Stimulated activated naive CD8-positive, alpha-beta T cell treated with anti-CD3 and anti-CD28 coated beads, Interleukin-15, amount 100 ng/mL, for 72 hours (primary cell): ENCODE measurements at places on chromosomes 13 and 19.

GRCh38 chr13:31846961-31847752 lies 107.8 kb downstream of the RXFP2 start:
- no peak for DNase-seq

GRCh38 chr19:38417544-38418506 lies 8.2 kb downstream of the RASGRP4 start:
- DNase-seq: peak; percentile 62

DNA sequence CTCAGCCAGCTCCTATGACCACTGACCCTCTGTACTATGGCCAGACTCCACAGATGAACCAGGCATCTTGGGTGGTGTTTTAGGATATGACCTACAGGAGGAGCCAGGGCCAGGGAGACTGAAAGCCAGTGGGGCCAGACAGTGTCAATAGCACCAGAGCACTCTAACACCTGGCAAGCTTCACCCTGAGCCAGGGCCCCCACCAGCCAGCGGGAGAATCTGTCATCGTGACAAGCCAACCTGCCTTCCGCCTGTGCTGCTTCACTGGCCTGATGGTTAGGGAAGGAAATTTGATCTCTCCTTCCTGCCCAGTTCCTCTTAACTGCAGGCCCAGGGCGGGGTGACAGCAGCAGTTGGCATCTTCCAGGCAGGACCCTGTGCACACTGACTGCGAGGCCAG lies 222.4 kb downstream of the UQCRFS1 start:
- DNase-seq: no peak

DNA sequence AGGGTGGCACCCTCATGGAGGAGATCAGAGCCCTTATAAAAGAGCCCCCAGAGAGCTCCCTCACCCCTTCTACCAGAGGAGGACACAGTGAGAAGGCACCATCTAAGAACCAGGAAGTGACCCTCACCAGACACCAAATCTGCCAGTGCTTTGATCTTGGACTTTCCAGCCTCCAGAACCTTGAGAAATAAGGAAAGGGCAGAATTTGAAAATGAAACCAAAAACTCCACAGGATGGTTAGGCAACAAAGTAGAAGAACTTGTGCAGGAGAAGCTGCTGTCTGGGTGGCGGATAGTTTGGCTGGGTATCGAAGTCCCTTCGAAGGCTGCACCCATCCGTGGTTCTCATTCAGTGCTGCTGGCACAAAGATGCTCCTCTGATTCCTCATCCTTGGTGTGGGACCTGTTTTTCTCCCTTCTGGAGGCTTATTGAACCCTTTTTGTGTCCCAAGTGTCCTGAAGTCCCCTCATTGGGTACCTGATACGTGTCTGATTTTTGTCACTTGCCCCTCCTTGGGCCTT lies 130.8 kb downstream of the KDM4B start:
- DNase-seq: no peak

DNA sequence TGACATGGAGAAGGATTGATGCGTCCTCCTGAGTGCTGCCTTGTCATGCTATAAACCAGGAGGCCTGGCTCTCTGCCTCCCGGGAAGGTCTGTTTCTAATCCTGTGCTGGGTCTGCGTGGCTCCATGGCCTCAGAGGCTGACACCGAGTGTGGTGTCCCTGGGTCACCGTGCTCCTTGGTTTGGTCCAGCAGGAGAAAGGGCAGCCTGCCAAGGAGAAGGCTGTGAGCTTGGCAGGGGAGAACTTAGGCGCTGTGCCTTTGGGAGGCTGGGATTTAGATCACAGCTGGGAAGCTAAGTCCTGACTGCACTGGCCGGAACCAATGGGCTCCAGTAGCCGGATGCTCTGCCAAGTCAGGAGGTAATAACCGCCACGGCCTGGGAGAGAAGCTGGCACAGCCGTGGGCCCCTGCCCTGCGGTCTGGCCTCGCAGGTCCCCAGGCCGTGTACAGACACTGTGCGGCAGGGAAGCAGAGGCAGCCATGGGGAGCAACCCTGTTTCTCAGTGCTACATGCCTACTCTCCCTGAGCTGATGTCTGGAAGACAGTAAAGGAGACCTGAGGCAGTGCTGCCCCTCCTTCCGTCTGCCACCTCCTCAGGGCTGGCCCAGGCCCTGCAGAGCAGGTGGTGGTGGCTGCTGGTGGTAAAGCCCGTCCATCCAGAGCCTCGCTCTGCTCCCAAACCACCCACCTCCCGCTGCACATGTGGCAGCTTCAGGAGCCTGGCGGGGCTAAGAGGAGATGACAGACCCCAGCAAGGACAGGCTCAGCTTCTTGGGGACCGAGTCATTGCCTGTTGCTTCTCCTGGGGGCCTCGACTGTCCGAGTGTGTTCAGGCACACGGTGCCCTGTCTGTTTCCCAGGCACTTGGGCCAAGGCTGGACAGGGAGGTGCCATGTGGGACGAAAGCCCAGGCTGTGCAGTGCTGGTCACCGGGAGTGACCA lies 44.9 kb downstream of the C13orf46 start:
- DNase-seq: no peak

- no peak for DNase-seq
Observed at GRCh38 chr13:66634384-66634783, 595.8 kb downstream of the PCDH9 start.

DNA sequence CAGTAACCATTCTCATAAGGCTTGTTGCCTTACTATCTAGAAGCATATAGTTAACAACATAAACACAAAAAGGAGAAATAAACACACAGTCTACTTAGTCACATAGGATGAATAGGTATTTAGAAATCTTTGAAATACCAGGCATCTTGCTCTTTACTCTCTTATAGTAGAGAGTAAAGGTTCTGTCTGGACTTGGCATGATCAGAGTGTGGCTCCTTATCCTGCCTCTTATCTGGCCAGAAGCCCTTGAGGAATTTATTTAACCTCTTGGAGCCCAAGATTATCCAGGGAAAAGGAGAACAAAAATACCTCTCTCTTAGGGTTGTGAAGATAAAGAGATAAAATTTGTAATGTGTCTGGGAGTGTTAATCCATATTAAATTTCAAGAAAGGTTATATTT lies 100.2 kb upstream of the MBNL2 start:
- no peak for DNase-seq

DNA sequence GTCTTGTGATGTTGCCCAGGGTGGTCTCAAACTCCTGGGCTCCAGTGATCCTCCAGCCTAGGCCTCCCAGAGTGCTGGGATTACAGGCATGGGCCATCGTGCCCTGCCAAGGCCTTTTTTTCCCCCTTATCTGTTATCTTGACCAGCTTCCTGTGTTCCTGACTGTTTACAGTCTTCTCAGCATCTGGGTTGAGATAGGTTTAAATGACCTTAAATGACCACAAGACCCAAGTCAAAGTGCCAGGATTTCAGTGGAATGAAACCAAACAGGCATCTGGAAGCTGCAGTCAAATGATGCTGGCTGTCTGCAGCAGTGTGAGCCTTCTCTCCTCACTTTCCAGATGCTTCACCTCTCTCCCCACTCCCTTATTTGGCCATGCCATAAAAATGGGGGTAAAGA lies 114.2 kb upstream of the CLDN10 start:
- no peak for DNase-seq

DNA sequence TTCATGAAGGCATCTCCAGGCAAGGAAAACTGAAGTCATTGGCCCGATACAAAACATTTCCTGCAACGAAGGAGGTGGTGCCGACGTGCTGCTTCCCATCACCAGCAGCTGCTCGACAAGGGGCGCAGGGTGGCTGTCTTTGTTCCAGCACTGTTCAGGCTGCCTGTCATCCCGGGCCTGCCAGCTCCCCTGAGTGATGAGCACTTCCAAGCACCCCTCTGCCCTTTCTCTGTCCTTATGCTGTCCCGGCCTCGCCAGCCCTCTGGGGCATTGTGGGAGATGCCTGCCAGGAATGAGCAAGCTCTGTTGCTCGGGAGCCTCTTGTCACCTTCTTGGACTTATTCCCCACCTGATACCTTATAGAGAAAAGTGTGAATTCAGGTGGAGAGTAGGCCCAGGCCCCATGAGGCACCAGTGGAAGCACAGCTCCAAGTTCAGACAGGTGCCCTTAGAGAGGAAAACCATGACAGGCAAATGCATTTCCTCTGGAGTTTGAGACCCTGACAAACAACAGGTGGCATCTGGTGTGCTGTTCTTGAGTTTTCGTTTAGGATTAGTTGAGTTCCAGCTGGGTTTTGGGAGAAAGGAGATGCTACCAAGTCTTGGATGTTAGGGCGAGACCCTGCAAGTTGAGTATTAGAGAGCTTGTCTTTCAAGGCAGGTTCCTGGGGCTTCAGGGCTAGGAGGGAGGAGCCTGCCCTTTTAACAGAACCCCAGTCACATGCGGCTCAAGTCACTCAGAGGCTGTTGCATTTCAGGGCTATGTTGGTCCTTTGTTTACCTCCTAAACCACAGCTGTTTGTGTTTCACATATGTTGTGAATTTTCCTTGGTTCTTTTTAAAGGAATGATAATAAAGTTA lies 21.4 kb downstream of the BBC3 start:
- no peak for DNase-seq

DNA sequence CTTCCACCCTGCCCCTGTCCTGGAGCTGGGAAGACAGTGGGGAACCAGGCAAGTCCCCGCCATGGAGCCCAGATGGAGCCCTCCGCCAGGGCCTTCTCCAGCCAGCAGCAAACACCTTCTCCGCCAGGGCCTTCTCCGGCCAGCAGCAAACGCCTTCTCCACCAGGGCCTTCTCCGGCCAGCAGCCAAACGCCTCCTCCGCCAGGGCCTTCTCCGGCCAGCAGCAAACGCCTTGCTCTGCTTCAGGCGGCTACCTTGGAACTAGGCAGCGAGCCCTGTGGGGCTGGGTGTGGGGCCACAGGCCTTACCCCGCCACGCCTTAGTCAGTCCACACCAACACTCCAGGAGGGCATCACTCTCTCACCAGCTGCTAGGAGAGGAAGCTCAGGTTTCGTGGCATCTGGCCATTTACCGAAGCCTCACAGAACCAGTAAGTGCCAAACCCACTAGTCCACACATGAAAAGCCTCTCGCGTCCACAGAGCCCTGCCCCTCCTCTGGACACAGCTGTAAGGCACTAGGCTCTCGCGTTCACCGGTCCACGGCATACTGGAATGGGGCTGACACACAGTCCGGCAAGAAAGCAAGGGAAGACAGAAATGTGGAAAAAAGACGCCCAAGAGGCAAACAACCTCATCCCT lies 41.0 kb downstream of the MLLT1 start:
- DNase-seq: no peak

DNA sequence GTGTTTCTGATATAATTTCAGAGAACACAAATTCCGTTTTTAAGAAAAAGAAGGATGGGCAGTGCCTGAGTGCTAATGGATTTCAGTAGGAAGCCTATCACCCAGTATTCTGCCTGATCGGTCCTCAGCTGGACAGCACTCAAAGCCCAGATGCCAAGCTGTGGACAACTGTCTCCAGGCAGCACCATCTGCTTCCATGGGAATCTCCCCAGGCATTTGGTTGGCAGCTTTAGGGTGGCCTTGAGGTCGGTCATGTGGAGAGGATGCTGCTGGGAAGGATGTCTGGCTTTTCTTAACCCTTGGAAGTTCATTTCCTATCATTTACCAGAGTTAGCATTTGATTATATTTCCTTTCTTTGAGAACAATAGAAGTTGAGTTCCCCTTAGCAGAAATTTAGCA lies 311.7 kb downstream of the TBC1D4 start:
- no peak for DNase-seq

- peak; percentile 72 for DNase-seq
Observed at GRCh38 chr19:10424011-10424637, 3.8 kb downstream of the PDE4A start.

DNA sequence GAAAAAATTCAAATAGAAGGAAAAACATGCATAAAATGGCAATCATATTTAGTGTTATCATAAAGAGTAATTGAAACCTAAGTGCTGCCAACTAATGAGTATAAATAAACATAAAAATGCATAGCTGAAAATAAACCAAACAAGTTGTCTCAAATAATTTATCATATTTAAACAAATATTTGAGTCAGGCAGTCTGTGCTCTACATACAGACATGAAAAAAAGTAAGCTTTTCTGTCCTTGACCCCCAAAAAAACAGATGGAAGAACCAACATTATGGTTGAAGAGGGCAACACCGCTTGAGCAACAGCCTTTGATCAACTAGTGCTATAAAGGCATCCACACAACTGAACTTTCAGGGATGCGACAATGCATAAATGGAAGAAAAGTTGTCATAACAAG lies 735.1 kb upstream of the MIR17HG start:
- no peak for DNase-seq

GRCh38 chr19:55546822-55547614 lies 1.7 kb upstream of the SBK3 start:
- no peak for DNase-seq

GRCh38 chr13:46490129-46490528 lies 62.8 kb upstream of the LRCH1 start:
- DNase-seq: no peak

DNA sequence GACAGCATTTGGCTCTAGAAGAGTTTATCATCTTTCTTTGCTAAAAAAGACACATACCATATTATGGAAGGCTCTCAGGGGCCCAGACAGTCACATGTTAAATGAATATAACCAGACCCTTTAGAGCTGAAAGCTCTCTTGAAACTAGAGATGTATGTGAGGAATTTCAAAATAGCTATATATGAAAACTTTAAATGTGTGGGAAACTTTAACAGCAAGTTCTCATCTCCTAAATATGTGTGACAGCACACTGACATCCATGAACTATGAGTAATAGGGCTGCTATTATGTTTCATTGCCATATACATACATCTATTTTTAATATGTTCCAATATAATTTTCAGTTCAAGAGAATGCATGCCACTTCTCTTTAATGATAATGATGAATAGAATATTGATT lies 509.5 kb downstream of the GPC6 start:
- DNase-seq: no peak

- DNase-seq: no peak
Observed at GRCh38 chr13:95841894-95842293, 165.0 kb downstream of the DNAJC3 start.

- no peak for DNase-seq
Observed at GRCh38 chr13:113959198-113959597, 14.7 kb downstream of the C13orf46 start.

GRCh38 chr19:40529093-40529954 lies 47.3 kb upstream of the SHKBP1 start:
- DNase-seq: peak; percentile 91

- no peak for DNase-seq
Observed at GRCh38 chr13:105642511-105642958, 892.9 kb downstream of the EFNB2 start.

GRCh38 chr19:1076951-1077350 lies 10.0 kb downstream of the ARHGAP45 start:
- DNase-seq: peak; percentile 91

GRCh38 chr13:98781045-98781444 lies 28.6 kb upstream of the SLC15A1 start:
- no peak for DNase-seq

DNA sequence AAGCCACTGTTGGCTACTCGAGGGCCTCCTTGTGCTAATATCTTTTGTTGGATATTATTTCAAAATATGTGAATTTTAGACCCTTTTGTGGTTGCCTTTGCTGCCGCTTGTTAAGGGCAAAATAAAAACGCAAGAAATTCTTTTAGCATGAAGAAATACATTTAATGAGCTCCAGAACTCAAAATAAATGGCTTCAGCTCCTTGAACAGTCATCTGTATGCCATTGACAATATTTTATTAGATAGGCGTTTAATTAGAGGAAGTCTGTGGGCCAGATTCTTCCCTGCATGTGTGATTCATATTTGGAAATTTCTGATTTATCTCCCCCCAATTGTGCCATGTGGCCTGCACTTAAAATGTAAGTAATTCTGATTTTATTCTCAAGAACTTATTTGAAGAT lies 177.2 kb downstream of the STK24 start:
- DNase-seq: no peak
